HFFc6 (cell line): ENCODE measurements at places on chromosomes 13 and 19.

- H3K27ac ChIP-seq = peak overlapping the region; percentile 97
- peaks cover 16% of the 10 kb centered on the region for H3K36me3 ChIP-seq
- H3K27me3 ChIP-seq = 0 out of 2 replicates have a peak, but pooled peaks cover 3% of the 10 kb centered on the region
- DNase-seq = no peak
Observed at GRCh38 chr13:98510156-98510509, 66.8 kb downstream of the STK24 start.

GRCh38 chr13:80126389-80127068 lies 214.4 kb downstream of the SPRY2 start:
- no peak for DNase-seq
- no peak overlapping the region for H3K4me3 ChIP-seq
- no peak overlapping the region for H3K27ac ChIP-seq
- no peaks in the 10 kb centered on the region for H3K27me3 ChIP-seq
- peaks cover 16% of the 10 kb centered on the region for H3K4me1 ChIP-seq
- H3K36me3 ChIP-seq = no peaks in the 10 kb centered on the region

GRCh38 chr19:50050406-50051227 lies 24.8 kb downstream of the ZNF473 start:
- H3K4me3 ChIP-seq = peak overlapping the region; percentile 46; the same call in 1 of the 2 replicates
- no peaks in the 10 kb centered on the region for H3K4me1 ChIP-seq
- H3K36me3 ChIP-seq = peaks cover 40% of the 10 kb centered on the region
- H3K27ac ChIP-seq = no peak overlapping the region
- H3K27me3 ChIP-seq = peaks cover 3% of the 10 kb centered on the region

- no peak overlapping the region for H3K27ac ChIP-seq
- H3K4me3 ChIP-seq = no peak overlapping the region
- no peak for DNase-seq
- no peaks in the 10 kb centered on the region for H3K4me1 ChIP-seq
- no peaks in the 10 kb centered on the region for H3K36me3 ChIP-seq
Observed at GRCh38 chr19:38478273-38478971, 44.9 kb downstream of the RYR1 start.
